NCI-H1417 (cell line): ENCODE measurements at places on chromosomes 7 and 10.

DNA sequence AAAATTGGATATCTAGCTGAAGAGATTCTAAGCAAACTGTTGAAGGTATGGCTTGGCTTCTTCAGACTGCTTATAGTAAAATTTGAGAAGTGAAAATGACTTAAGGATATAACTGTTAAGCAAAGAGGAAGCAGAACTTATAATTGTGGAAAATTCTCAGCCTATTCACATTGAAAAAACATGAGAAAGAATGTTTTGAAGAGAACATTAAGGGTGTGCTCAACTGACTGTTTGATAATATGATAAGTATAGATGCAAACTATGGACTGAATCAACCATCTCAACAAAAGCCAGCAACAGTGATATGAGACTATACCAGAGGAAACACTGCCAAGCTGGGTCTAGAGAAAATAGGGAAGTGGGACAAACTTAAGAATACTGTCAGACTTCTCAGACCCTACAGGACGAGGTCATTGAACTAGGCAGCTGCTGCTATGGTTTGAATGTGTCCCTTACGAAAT lies 133.1 kb upstream of the PPP1R3A start:
- no peak for DNase-seq

GRCh38 chr7:732094-732541 lies 5.0 kb upstream of the PRKAR1B start:
- peak; percentile 21 for DNase-seq

- DNase-seq: no peak
Measured at GRCh38 chr7:155269766-155270585, 27.7 kb upstream of the INSIG1 start.

GRCh38 chr10:480928-481552 lies 208.4 kb downstream of the DIP2C start:
- DNase-seq: no peak

GRCh38 chr7:117445206-117445605 lies 17.9 kb upstream of the ASZ1 start:
- DNase-seq: no peak

GRCh38 chr10:85916994-85917573 lies 449.5 kb downstream of the GRID1 start:
- DNase-seq: peak; percentile 58

DNA sequence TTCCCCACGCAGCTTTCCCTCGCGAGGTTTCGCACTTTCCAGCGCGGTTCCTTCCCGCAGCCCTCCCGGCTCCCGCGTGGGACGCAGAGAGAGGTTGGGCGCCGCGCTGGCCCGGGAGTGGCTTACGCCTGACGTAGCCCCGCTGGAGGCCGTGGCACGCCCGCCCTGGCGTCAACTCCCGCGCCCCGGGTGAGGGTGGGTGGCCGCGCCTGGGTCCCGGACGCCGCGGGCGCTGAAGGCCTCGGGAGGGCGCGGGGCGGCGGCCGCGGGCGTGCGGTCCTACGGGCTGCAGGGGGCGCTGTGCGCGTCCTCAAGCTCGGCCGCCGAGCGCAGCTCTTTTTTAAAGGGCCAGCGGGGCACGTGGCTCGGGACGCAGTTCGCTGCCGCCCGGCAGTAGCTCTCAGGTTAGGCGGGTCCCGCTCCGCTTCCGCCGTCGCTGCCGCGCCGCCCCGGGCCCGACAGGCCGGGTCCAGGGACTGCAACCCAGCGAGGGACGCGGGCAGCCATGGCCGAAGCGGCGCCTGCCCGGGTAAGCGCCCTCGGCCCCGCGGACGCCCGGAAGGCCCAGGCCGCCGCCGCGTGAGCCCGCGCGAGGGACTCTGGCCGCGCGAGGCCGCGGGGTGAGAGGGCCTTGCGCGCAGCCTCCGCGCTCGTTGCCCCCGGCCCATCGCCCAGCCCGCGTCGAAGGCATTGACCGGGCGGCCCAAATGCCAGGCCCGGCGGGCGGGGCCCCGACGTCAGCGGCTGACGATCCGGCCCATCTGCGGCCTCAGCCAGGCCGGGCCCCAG lies at the start of gene ZNF783:
Gene ZNF783, plus strand, starts transcription at position 368 of the 789 bp plus-strand sequence. Its CDS starts 138 bp downstream, at position 506.
- DNase-seq: peak; percentile 93

DNA sequence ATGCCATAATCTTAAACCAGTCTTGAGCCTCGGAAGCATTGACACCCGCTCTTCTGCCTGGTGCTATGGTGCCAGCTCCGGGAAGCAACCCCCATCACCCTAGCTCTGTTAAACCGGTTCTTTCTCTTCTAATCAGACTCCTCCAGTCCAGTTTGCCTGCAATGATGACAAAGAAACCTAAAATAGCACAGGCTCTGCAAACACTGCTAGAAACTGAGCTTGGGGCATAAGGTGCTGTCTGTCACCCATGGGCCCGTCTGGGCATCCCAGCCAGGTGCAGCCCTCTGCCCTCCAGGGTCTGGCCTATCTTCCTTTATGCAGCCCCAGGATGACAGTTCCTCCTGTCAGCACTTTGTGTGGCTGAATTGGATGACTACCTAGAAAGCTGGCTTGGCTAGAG lies 14.2 kb upstream of the CAMK2G start:
- DNase-seq: peak; percentile 47

GRCh38 chr10:49643241-49644034 lies 29.6 kb downstream of the CHAT start:
- no peak for DNase-seq

- no peak for DNase-seq
Measured at GRCh38 chr7:78420001-78420400, 621.4 kb downstream of the PHTF2 start.

DNA sequence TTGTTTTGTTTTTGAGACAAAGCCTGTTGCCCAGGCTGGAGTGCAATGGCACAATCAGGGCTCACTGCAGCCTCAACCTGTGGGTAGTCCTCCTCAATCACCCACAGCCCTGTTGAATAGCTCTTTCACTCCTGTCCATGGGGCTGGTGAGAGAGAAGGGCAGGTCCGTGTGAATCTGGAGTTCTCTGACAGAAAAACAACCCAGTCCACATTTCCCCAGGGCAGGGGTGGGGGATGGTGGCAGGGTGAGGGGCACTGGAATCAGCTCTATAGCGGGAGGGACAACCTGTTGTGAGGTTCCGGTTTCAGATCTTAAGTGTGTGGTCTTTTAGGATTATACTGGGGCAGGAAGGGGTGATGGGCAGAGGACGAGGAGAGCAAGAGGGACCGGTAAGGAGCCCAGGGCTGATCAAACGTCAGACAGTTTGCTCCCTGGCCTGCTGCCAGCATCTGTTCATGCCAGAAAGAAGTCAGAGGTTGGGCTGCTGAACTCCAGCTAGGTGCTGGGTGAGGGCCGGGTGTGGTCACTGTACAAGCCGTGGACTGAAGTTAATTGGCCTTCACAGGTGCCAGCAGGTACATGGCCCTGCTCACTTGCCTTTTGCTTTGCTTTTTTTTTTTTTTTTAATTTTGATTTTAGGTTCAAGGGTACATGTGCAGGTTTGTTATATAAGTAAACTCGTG lies 33.2 kb upstream of the MKRN1 start:
- peak; percentile 80 for DNase-seq

GRCh38 chr7:18831419-18831818 lies 286.0 kb downstream of the TWIST1 start:
- no peak for DNase-seq
